Stimulated activated CD4-positive, alpha-beta T cell treated with anti-CD3 and anti-CD28 coated beads, Interleukin-15, amount 100 ng/mL, for 48 hours (primary cell): ENCODE measurements at places on chromosomes 16 and 17.

DNA sequence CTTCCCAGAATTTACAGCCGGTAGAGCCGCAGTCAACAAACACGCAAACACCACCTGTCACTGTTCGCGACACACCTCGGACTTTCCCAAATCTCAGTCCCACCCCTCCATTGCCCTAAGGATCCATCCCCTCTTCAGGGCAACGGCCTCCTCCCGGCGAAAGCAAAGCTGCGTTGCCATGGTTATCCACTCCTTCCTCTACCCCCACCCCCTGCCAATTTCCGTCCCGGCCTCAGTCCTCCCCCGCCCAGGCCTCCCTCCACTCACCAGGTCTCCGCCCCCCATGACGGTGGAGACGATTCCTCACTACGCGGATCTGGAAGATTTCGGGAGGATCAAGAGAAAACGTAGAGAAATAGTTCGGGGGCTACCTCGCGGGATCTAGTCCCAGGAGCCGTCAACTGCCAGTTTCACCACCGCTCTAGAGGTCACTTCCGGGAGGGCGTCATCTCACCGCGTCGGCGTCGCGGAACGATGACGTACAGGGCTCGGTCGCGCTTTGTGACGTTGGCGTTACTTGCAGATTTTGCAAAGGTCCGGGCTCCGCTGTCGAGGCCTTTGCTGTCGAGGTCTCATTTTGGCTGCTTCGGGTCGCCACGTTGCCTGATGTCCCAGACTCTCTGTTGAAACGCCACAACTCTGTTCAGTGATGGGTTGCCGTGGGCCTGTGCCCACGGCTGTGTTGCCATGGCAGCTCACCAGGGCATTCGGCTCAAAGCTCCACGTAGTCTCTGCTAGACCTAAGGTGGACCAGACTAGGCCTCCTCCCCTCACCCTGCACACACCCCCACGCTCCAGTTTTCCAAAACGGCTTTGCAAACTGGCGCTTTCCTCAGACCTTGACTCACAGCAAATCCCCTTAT, at the start of gene CWC25:
CWC25 (minus strand) TSS at position 423 of the 863 bp plus-strand sequence; CDS start at position 285, 138 bp downstream.
- peak; percentile 89 for DNase-seq

- no peak for DNase-seq
Observed at GRCh38 chr17:2841606-2842005, 45.4 kb downstream of the RAP1GAP2 start.

- no peak for DNase-seq
Observed at GRCh38 chr16:27217256-27217655, 13.9 kb downstream of the KDM8 start.

DNA sequence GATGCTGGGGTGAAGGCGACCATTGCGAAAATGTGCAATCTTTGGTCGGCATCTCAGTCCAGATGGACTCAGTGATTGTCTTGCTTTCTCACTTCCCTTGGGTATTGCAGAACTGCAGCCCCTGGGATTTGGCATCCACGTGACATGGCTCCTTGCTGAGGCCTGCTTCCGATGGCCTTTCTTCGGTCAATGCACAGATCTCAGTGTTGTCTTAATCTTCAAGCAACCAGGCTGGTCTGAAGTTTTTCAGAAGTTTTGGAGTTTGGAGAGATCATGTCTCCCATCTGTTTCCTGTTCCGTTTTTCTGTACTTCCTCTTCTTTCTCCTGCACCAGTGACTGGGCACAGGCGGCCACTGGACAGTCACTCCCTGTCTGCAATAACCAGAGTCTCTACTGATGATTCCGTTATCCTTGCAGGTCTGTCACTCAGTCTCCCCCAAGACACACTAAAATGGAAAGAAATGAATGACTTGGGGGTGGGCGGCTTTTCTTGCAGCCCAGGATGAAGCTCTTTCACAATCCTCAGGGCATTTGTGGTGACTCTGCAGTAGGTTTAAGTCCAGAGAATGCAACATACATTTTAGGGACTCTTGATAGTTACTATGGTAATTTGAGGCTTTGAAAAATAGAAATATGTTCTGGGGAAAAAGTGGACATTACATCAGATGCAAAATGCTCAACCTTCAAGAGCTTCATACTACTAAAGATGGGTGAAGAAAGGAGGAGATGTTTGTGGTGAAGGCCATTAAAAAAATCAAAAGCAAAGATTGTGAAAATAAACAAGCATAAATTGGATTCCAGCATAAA, 106.3 kb upstream of the ZFHX3 start:
- no peak for DNase-seq

DNA sequence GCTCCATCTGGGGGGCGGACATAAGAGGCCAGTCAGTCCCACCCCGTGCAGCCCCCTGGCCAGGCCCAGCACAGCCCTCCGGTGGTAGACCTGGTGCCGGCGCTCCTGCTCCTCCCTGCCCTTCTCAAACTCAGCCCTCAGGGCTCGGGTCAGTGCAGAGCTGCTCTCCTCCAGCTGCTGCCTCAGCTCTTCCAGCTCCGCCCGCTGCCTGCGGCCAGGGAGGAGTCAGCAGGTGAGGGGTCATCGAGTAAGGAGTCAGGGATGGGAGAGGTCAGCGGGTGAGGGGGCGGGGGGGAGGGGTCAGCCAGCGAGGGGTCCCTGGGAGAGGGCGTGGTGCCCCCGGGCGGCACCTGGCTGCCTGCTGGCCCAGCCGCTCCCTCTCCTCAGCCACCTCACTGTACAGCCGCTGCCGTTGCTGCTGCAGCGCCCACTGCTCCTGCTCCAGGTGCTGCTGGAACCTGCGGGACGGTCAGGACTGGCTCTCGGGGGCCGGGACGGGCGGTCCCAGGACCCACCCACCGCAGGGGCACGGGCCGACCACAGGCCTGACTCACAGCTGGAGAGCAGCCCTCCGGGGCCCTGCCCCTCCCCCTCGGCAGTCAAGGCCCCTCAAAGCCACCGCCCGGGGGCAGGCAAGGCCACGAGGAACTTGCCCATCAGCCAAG, 26.5 kb upstream of the AATK start:
- no peak for DNase-seq

DNA sequence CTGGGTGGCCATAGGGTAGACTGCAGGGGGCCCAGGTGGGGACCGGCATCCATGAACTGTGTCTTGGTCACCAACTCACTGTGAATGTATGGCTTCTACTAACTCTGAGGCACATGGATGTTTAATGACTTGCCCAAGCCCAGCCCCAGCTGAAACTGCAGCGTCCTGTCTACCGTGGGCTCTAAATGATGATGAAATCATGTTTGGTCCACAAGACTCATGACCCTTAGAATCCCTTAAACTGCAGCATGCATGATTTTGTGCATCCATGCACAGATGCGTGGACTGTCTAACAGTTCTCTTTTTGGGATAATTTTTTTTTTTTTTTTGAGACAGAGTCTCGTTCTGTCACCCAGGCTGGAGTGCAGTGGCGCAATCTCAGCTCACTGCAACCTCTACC, 32.4 kb upstream of the CREBBP start:
- no peak for DNase-seq

DNA sequence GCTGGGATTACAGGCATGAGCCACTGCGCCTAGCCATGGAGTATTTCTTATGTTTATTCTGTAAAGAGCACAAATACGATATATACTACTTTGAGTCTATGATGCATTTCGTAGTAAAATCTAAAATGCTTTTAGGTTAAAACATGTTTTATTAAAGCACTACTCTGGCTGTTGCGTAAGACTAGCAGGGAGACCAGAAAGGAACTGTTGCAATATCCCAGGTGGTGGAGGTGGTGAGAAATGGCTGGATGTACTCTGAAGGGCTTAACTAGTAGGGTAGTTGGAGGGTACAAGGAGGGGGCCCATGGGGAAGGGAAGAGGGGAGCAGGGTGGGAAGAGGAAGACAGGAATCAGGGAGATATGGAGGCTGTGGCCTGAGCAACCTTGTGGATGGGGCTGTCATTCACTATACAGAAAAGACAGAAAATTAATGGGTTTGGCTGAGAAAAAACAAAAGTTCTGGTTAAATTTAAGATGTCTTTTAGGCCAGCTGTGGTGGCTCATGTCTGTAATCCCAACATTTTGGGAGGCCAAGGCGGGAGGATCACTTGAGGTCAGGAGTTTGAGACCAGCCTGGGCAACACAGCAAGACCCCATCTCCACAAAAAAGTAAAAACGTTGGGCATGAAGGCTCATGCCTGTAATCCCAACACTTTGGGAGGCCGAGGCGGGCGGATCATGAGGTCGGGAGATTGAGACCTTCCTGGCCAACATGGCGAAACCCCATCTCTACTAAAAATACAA, 35.8 kb downstream of the ST3GAL2 start:
- no peak for DNase-seq

GRCh38 chr16:12459391-12460063, 344.2 kb downstream of the CPPED1 start:
- DNase-seq: no peak

DNA sequence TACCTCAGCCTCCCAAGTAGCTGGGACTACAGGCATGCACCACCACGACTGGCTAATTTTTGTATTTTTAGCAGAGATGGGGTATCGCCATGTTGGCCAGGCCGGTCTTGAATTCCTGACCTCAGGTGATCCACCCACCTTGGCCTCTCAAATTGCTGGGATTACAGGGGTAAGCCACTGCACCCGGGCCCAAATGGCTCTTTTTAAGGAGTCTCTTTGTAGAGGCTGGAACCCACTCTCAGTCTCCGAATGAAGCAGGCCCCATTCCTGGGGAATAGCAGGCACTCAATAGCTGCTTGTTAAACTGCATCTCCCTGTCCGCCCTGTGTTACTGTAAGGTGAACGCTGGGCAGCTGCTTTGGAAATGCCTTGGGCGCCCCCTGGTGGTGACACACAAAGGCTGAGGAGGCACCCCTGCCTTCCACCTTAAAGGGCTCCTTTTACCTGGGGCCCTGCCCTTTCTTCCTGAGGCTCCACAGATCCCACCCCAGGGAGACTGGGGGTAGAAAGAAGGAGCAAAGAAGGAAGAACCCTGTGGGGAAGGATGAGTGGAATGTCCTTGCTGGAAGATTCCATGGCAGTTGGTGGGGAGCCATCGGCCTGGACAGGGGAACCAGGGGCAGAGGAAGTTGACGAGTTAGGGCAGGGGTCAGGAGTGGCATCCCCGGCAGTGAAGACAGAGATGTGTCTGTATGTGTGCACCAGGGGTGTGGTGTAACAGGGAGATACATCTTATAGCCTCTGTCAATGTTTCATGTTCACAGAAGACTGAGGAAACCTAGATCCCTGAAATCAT, 6.1 kb upstream of the SP2 start:
- peak; percentile 84 for DNase-seq

- no peak for DNase-seq
Observed at GRCh38 chr17:7838090-7839075, 4.4 kb downstream of the KDM6B start.

DNA sequence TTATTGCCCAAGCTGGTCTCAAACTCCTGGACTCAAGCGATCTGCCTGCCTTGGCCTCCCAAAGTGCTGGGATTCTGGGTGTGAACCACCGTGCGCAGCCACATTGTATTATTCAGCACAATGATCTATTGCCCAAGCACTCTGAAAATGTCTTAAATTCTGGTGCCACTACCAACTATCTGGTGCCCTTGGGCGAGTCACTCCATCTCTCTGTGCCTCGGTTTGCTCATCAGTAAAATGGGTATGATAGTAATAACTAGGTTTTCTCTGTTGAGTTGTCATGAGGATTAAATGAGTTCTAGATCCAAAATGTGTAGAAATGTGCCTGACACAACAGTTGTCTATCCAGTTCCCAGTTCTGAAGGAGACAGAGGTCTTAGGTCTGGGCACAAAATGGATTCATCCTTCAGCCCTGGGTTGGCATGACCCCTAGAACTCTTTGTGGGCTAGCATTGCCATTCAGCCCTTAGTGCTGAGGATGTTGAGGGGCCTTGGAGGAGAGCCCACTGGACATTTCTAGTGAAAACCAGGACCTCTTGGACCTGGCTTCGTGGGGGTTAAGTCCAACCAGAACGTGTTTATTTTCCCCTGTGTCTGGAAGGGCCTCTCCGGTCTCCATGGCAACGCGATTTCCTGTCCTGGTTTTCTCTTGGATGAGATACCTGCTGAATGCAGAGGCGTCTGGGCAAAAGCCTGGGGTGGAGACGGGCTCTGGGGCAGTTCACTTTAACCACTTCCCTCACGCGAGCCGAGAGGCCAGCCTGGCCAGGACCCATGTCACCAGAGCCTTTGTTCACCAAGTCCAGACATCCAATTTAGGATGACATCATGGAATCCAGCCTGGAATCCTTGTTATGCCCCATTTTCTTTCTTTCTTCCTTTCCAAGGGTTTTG, 43.7 kb upstream of the TNRC6A start:
- DNase-seq: no peak

- DNase-seq: no peak
Observed at GRCh38 chr16:17723531-17724134, 252.9 kb upstream of the XYLT1 start.

- no peak for DNase-seq
Observed at GRCh38 chr17:31283841-31284240, 13.2 kb downstream of the OMG start.

- no peak for DNase-seq
Observed at GRCh38 chr17:75920045-75920560, 15.4 kb upstream of the MRPL38 start.

GRCh38 chr16:24217461-24217860, 38.7 kb upstream of the CACNG3 start:
- DNase-seq: no peak

- DNase-seq: no peak
Observed at GRCh38 chr16:65773301-65773874, 593.1 kb upstream of the CDH5 start.

- DNase-seq: peak; percentile 63
Observed at GRCh38 chr16:1363501-1364041, 11.8 kb downstream of the GNPTG start.

DNA sequence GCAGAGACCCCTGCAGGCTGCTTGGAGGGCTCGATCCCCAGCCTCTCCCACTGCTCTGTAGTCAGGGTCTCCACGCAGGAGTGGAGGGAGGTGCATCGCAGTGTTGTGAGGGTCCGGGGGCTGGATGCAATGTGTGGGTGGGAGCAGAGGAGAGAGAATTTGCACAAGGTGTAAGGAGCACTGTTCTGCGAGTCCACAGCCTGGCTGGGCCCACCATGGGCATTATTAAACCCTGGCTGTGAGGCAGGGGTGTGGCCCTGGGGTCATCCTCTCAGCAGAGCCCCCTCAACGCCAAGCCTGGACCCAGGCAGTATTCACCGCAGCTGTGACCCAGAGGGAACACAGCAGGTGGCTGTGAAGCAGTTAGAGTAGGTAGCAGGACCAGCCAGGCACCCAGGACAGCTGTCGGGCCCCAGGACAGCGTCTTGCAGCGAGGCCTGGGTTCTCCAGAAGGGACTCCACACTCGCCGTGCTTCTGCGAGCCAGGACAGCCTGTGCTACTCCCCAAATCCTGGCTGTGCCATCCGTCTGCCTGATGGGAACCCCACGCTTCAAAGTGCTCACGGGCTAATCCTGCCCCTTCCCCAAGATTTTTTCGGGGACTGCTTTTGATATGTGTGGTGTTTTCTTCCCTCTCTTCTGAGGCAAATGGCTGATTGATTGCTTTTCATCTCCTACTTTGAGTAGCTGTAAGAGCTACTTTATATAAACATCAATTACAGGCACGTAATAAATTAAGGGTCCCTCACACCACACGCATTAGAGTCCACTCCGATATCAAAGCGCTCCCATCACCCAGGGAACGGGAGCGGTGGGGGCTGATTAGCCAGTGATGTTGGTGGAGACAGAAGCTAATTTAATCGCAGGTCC, 100.9 kb upstream of the GSE1 start:
- DNase-seq: no peak
